ENCODE measurements at places on chromosomes 5 and 9.

- DNase-seq: no peak
Observed at GRCh38 chr5:11547140-11547539, 357.1 kb downstream of the CTNND2 start.

DNA sequence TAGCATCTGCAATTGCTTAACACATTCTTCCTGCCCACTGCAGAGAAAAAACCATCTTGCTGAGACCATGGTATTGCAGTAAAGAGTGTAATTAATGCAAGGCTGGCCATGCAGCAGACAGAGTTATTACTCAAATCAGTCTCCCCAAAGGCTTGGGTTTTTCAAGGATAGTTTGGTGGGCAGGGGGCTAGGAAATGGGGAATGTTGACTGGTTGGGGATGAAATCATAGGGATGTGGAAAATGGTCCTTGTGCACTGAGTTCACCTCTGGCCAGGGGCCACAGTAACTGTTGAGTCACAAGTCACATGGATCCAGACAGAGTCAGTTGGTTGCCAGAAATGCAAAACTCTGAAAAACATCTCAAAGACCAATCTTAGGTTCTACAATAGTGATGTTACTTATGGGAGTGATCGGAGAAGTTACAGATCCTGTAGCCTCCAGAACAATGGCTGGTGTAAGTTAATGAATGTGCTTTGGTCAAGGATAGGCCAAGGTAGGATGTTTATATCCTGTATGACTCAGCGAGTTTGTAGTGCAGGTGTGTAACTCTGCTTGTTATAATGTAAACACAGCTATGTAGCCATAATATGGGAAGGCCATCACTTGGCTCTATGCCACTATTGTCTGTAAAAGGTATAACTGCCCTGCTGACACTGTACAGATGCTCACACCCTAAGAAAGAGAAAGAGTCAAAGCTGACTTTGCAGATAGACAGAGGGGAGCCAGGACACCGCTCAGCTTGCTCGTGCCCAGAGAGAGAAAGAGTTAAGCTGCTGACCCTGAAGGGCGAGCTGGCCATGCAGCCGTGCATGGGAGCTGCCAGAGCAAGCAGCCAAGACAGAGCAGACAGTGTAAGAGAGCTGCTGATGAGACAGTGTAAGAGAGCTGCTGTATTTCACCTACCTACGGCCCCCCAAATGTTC, 27.2 kb downstream of the C9orf152 start:
- DNase-seq: no peak

DNA sequence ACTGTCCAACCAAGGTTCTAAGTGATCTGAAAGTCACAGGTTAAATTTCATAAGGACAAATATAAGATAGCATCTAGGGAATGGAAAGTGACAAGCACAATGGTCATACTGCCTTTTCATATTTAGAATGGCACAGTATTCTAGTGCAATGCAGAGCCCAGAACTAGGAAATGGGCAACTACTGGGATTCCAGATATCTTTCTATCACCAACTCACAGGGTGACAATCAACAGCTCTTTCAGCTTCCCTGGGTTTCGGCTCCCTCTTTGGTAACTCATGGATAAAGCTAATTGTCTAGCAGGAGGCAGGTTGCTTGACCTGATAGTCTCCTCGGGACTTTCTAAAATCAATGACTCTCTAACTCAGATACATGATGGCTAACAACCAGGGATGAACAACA, 60.4 kb downstream of the NR3C1 start:
- no peak for DNase-seq

GRCh38 chr5:180170810-180171567, 38.0 kb downstream of the RASGEF1C start:
- DNase-seq: no peak

DNA sequence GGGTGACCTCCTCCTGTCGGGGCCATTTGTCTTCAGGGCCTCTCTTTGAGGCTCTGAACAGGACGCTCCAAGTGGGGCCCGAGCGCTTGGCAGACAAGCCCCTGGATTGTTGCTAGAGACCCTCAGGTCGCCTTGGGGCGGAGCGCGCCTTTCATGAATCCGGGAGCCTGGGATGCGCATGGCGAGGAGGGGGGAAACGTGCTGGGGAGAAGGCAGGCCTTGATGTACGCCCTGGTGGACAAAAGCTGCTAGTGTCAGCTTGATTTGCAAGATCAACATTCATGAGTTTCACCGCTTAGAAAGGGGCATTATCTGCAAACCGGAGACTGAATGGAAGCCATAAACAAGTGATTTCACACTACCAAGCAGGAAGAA, 226.3 kb downstream of the SMARCA2 start:
- peak; percentile 11 for DNase-seq

GRCh38 chr5:135133698-135134515, 99.9 kb upstream of the PITX1 start:
- no peak for DNase-seq

DNA sequence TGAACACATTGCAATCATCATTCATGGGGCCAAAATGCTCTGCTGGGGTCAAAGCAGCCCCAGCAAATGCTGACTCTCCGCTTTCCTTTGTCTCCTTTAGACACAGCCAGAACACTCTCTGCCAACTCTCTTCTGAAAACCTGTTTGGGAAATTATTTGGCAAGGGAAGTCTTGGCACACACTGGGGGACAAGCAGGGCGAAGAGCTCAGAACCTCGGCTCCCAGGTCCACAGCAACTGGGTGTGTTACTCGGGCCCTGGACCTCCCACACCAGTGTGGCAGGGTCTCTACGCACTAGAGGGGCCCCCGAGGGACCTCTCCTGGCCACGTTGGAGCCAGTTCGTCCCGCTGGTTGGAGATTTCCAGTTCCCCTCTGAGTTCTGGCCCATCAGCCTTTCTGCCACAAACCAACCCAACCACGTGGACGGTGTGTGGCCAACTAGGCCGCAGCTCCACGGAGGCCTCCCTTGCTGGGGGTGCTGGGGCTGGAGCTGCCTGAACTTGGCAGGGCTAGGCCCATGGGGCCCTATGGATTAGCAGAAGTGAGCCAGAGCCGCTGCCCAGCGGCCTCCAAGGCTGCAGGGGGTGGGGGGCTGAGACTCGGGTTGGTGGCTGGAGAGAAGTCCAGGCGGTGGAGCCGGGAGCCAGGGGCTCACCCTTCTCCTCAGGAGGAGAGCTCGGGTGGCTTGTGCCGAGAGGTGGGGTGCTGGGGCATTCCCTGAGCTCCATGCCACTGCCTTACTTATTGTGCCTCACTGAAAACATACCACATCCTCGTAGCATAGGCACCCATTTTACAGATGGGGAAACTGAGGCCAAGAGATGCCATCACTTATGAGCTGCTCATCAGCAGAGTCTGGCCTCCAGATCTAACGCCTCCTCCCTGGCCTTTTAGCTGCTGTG, 46.8 kb upstream of the RNU6ATAC start:
- DNase-seq: no peak

DNA sequence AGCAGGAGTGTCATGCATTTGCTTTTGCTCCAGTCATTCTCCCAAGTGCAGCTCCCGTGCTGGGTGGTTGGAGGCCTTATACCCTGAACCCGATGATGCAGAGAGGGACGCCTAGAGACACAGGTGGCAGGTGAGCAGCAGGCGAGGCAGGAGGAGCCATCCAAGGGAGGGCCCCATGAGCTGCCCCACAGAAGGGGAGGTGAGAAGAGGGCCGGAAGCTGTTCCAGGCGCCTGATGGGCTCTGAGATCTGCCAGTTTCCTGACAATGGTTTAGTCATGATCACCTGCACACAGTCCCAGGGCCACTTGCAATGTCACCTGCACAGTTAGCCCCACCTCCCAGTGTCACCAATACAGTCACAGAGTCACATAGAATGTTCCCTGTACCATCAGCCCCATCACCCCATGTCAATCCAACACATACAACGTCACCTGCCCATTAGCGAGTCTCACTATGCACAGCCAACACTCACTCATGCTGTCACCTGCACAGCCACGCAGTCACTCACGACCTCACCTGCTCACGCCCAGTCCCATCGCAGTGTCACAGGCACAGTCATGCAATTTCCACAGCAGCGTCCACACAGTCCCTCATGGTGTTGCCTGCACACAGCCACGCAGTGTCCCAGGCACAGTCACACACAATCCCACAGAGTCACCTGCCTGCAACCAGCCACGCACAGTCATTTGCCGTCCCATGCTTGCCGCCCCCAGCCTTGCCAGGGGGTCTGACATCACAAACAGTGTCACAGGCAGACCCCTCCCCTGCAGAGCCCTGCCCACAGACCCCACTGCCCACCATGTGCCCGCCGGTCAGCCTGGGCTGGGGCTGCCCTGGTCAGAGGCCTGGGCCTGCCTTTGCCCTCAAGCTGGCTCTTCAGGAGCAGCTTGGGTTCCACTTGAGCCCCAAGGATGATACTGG, 113.4 kb downstream of the LHX2 start:
- DNase-seq: no peak

DNA sequence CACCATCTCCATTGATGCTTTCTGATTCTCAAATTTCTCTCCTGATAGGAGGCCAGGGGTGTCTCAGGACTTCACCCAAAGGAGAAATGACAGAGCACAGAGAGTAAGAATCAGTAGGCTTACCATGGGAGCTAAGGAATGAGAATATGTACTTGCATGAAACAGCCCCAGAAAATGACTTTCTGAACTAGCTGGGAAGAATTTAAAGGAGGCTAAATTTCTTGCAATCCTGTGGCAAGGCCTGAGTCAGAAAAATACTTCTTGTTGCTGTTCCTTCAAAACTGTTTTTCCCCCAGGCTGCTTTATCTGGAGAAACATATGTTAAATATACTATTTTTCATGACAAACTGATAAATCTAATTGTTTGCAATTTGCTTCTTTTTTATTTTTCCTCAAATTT, 53.4 kb upstream of the FBXL7 start:
- DNase-seq: no peak

DNA sequence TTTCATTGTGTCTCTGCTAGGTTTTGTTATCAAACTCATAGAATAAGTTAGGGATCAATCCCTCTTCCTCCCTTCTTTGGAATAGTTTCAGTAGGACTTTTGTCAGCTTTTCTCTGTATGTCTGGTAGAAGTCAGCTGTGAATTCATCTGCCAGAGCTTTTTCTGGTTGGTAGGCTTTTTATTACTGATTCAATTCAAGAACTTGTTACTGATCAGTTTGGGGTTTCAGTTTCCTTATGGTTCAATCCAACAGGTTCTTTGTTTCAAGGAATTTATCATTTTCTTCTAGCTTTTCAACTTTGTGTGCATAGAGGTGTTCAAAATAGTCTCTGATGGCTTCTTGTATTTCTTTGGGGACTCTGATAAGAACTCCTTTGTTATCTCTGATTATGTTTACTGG, 221.7 kb downstream of the FGF10 start:
- no peak for DNase-seq

GRCh38 chr5:28313321-28313951, 1275.0 kb upstream of the CDH9 start:
- DNase-seq: no peak

DNA sequence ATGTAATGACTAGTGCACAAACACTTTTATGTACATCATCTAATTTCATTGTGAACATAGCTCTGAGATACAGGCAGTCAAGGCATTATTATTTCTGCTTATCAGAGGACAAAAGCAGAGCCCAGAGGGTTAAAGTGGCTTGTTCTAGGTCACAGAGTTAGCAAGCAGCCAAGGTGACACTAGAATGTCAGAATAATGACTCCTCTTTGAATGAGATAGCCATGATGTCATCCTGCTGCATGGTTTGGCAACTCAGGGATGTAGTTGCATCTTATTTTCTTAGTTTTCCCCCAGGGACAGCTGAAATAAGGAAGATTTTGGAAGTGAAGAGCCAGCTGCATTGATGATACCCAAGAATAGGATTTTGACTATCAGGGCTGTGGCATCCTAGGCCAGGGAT, 54.4 kb downstream of the KCNV2 start:
- no peak for DNase-seq

DNA sequence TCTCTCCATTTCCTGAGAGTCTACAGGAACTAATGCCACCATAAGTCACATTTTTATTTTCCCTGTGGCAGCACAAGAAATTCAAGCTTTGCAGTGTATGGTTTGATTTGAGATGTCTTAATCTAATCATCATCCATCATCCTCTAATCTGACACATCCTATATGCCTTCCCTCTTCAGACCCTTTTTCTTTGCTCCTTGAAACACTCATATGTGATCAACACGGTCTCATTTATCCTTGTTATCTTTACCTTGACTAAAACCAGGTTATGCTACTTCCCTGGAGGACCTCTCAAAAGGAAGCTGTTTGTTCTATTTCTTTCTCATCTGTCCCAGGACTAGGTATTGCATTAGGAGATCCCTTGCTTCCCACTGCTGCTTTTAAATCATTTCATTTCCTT, 146.9 kb upstream of the MRPS30 start:
- no peak for DNase-seq

DNA sequence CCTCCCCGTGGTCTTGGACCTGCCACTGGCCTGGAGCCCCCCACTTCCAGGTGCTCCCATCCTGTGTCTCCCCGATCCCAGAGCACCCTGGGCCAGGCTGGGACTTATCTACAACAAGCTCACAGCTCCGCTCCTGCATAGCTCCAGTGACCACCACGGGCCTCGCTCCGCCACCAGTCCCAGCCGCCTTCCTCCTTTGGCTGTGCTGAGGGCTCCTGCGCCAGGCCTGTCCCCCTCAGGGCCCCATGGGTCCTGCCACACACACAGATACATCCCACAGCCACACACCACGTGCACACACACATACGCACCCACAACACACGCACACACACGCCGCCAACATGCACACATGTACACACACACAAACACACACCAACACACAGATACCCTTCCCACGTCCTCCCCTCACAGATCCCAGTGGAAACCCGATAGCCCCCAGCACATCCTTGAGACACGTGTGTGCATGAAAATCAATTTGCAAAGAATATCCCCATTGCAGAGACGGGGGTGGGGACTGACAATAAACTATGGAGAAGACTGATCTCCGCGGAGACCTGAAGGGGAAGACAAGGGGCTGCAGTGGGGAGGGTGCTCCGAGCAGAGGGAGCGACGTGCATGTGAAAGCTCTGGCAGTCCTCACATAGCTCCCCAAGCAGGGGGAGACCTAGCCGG, 18.5 kb upstream of the LAMC3 start:
- no peak for DNase-seq

GRCh38 chr9:36192196-36192595, 1.5 kb downstream of the CLTA start:
- DNase-seq: no peak

DNA sequence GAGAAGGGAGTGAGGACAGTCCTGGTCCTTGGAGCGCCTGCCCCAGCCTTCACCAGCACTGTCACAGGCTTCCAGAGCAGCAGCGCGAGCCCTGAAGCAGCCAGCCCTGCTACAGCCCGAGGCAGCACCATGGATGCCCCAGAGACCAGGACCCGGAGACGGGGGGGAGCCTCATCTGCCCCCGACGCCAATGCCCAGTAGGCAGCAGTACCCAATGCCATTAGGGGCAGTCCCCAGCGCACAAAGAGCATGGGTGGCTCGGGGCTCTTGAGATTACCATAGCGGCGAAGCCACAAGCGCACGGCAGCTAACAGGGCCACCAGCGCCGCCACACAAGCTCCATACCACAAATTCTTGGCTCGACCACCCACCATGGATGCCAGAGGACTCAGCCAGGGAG, 4.9 kb downstream of the PIGO start:
- DNase-seq: no peak

GRCh38 chr9:37455884-37456647, 9.2 kb downstream of the ZBTB5 start:
- no peak for DNase-seq

GRCh38 chr5:138445547-138446271, 6.9 kb downstream of the REEP2 start:
- no peak for DNase-seq

All from activated CD4-positive, alpha-beta T cell treated with anti-CD3 and anti-CD28 coated beads for 36 hours (primary cell).